SK-N-DZ (cell line): ENCODE measurements at places on chromosomes 4 and X.
A peak's percentile ranks its signal among the peaks of the same experiment; 100 is the strongest.

DNA sequence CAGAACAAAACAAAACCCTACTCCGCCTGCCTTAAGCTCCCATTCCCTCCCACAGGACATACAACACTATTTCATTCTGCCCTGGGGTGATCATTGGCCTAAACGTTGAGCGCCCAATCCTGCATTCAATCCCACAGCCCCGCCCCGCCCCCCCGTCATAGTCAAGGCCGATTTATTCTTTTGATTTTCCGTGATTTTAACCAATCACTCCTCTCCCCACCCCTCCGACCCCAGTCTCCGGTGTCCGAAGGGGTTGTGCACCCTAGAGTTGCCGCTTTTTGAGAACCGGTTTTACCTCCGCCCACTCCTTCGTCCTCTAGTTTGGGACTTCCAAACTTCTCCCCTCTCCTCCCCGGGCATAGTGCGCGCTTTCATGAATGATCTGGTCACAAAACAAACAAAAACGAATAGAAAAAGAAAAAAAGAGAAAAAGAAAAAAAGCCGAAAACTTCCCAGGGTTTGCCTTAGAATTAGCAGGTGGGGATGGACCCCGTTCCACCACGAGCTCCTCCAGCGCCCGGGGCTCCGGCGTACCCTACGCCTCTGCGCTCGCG is 446 bp upstream of the UBE2A start:
- DNase-seq: no peak

DNA sequence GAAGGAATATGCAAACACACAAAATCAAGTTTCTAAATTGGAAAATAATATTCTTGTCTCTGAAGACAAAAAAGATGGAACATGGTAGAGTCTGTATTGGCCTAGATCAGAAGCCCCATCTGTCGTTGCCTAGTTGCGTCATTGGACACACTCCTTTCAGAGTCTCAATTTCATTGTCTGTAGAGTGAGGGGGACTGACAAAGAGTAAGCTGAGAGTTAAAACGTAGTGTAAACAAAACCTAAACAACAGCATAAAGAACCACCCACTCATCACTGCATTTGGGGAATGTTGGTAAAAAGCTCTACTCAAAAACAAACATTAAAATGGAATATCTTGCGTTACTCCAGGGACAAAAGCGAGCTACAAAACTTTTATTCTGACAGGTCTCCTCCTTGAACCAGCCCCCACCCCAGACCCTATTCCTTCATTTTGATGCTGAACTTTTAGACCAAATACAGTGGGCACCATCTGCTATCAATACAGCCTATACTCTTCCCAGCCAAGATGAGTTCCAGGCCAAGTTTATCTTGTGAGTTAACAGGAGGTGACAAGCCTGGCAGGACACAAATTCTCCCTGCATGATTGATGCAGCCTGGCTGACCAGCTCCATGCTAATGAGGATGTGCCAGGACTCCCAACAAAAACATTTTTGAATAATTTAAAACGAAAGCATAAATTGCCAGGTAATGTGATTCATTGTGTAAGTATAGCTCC is 125.2 kb downstream of the COL25A1 start:
- no peak for DNase-seq

DNA sequence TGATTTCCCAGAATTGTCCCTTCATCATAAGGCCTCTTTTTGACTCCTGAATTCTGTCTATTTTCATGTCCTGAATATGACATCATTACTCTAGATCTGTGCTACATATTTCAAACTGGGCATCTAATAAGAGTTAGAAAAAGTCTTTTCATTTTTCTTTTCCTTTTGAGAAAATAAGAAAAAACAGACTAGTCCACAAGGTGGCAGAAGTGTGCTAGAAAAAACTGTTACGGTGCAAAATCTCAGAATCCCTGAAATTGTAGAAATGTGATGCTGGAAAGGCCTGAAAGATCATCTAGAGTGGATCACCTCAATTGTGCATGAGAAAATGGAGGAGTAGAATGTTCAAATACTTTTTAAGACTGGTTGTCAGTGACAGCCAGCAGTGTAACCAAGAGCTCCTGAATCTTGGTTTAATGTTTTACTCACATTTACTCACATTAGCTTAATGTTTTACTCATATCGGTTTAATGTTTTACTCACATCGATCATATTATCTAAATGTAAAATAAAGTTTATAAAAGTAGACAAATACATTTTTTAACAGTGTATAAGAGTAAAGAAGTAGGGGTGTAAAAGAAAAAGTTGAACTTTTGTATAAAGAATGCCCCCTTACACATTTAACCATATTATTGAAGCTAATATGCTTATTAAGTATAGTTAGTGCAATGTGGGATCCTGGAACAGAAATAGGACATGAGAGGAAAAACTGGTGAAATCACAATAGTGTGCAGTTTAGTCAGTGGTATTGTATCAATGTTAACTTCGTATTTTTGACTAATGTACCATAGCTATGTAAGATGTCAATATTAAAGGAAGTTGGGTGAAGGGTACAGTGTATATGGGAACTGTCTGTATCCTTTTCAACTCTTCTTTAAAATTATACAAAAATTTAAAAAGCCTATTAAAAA is 15.2 kb downstream of the ASB11 start:
- peak; percentile 32 for DNase-seq

DNA sequence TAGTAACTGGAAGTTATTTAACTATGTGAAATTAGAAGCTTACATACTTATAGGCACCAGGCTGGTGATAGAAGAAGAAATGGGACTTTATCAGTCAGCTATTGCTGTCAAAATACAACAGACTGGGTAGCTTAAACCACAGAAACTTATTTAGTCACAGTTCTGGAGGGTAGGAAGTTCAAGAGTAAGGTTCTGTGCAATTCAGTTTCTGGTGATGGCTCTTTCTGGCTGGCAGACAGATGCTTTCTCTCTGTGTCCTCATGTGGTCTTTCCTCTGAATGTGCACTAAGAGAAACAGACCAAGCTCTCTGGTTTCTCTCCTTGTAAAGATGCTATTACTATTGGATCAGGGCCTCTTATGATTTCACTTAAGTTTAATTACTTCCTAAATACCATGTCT is 92.1 kb upstream of the ANKRD50 start:
- peak; percentile 8 for DNase-seq

- no peak for DNase-seq
Observed at GRCh38 chrX:133477986-133478385, 62.7 kb upstream of the GPC4 start.

- no peak for DNase-seq
Observed at GRCh38 chr4:1559896-1560650, 124.0 kb downstream of the FAM53A start.

GRCh38 chr4:186781032-186781917 is 57.6 kb upstream of the FAT1 start:
- DNase-seq: no peak

GRCh38 chr4:107740950-107741701 is 21.1 kb upstream of the PAPSS1 start:
- peak; percentile 15 for DNase-seq

DNA sequence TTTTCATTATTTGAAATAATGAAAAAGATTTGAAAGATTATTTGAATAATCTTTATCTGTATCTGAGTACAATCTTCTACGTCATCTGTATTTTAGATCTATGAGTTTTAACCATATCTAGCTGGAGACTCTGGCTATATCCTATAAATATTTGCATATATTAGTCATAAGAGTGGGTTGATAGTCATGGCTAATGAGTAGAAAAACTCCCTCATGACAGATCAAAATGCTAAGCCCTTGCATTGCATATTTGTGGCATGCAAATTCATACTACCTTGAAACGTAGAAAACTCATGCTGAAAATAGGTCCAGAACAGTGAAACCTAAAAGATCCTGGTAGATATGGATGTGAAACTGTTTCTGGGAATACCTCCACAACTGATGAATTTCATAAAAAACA is 291.3 kb downstream of the GALNTL6 start:
- no peak for DNase-seq

GRCh38 chr4:169293343-169294176 is 22.8 kb upstream of the SH3RF1 start:
- DNase-seq: no peak

GRCh38 chrX:13885591-13885990 is 68.7 kb upstream of the GPM6B start:
- no peak for DNase-seq

DNA sequence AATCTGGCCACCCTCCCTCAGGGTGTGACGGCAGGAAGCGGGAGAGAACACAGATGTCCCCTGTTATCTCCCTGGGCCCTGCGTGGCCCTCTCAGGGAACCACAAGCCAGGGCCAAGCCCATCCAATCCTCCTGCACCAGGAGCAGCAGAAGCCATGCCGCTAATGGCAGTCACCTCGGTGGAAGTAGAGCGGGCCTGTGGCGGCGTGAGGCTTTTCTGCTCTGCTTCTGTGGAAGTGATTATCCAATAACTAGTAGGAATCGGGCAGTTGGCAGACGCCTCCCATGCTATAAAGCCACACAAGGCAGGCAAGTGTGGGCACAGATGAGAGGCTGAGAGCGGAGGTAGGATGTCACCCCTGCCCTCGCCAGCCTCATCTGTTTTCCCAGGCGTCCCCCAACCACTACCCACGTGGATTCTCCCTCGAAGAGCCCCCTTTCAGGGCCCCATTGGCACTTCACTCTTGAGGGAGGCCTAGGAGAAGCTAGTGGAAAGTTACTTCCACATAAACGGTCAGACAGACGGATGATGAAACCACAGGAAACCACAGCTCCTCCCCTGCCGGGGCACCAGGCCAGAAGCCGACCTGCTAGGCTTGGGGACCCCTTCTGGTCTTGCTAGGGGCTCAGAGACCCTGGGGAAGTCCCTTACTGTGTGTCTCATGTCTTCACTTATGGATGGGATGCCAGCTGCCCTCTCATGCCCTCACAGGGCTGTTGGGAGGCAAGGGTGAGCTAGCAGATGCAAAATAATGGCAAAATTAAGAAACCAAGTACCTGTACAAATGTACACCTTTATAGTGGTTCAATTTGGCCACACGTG is 18.8 kb upstream of the TMSB4X start:
- DNase-seq: no peak

- DNase-seq: no peak
Observed at GRCh38 chrX:50978920-50979682, 68.6 kb downstream of the BMP15 start.
